Subcutaneous preadipocyte (primary cell): ENCODE measurements at places on chromosomes 1 and 21. TPM values are rescaled to one million over a fixed set of nuclear protein-coding genes. Genes with fewer than 3 reads are reported as not detected.

SLC22A15 gene
- 7.0 and 8.1 TPM in 2 replicates for total RNA-seq

CLCA4 gene
- total RNA-seq = not detected in 2 replicates

FCGR3A gene
- not detected in 2 replicates for total RNA-seq

TFF2 gene
- not detected in 2 replicates for total RNA-seq

RHOU gene
- total RNA-seq = 0.37 and 0.39 TPM in 2 replicates

AADACL3 gene
- total RNA-seq = not detected in 2 replicates

P3R3URF gene
- total RNA-seq = not detected in 2 replicates

NES gene
- total RNA-seq = 23.9 and 59.2 TPM in 2 replicates

TMEM167B gene
- 9.4 and 15.1 TPM in 2 replicates for total RNA-seq
